Activated CD4-positive, CD25-positive, alpha-beta regulatory T cell treated with anti-CD3 and anti-CD28 coated beads, Interleukin-2, amount 50 U/mL, for 72 hours (primary cell): ENCODE measurements at places on chromosomes 7 and 10.

DNA sequence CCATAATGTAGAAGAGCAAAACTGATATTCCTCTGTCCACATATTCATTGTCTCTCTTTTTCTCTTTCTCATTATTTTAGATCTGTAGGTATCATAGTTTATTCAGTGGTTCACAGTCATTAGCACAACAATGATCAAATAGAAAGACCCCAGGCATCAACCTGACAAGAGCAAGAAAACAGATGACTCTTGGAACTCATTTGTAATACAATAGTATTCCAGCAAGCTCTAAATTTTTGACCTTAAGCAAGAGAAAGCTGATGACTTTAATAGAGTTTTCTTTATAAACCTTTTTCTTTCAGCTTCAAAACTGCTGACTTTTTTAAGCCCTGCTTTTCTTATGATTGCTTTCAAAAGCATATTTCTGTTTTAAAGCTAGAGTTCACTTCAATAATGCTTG is 507.5 kb upstream of the SORCS1 start:
- no peak for DNase-seq

DNA sequence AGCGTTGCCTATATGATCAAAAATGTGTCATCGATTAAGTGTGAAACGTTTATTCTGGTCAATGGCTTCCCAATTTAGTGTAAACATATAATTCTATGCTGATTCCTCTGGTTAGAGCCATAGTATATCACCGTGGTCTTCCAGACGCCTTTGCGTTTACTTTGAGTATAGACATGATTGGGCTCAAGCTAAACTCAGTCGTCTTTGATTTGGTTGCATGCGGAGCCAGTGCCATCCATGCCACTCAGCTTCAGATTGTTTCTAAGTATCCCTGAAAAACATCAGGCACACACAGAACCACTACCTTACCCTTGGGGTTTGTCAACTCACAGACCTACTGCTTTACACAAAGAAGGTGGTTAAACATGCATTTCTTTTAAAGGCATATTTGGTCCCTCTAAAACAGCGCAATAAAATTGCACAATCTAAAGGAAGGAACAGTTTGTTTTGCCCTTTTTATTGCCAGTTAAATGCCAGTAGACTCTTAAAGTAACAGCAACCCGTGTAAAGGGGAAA is 273.6 kb upstream of the KLF6 start:
- DNase-seq, result no peak

DNA sequence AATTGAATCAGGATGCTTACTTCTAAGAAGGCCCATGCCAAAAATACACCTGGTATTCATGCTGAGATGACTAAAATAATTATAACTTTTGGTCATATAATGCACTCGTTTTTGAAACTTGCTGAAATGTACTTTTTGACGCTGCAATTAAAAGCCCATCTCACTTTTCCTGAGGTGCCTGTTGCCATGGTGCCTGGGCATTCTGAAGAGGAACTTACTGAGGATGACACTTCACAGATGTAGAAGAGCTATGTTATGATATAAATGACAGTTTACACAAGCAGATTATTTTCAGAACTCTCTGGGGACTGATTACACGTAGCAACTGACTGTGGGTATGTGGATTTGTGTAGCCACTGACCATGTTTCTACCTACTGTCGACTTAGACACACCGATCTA is 182.4 kb downstream of the TPK1 start:
- no peak for DNase-seq

- no peak for DNase-seq
These were observed 4.2 kb downstream of the FZD9 start for GRCh38 chr7:73437621-73438416.

- peak; percentile 60 for DNase-seq
These were observed 8.0 kb downstream of the PSD start for GRCh38 chr10:102410429-102411073.

DNA sequence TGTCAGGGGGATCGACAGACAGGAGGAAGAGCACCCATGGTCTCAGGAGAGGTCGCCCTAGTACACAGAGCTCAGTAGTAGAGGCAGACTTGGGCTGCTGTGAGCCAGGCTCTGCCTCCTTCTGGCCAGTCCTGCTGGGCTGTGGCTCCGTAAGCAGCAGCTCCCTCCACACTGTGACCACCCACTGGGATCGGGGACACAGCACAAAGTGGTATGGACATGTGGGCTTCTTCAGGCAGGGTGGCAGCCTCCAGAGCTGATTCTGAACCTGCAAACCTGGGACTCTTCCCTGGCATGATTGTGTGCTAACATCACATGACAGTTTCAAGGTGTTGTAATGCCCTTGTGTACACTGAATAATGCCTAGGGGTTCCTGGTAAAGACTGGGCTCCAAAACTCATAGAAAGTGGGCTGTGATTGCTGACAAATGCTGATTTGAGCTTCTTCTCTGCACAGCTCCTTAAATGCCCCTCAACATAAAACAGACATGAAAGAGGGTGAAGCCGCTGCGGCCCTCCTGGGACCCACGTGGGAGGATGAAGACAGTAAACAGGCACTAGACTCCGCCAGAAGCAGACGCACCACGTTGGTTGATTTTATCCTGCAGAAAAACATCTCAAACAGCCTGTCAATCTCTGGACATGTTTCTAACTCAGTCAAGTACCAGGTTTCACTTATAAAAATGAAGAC is 76.7 kb downstream of the GPR26 start:
- no peak for DNase-seq

DNA sequence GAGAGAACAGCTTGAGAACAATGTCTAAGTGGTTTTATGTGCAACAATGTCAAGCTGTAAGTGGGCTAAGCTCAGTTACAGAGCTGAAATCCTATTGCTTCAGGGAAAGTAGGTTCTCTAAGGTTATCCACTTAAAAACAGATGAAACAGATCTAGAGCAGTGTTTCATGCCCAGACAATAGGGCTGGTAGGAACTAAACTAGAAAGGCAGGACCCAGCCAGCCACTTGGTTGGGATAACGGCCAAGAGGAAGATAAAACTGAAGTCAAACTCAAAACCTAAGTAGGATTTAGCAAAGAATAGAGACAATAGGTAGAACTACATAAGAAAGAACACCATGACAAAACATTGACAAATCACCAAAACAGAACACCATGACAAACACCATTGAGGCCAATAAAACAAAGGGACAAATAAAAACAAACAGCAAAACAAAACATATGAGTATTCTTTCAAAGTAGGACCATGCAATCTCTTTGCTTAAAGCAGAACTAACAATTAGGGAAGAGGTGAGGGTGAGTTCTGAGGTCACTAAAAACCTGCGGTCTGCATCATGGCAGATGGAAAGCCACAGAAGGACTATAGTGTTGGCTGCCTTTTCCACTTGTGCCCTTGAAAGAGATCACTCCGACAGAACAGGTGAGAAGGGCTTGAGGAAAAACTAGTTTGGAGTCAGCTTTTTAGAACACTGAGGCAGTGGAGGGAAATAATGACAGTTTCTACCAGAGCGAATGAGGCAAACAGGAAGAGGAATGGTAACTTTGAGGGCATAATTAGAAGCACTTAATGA is 81.0 kb downstream of the HGF start:
- DNase-seq, result no peak

GRCh38 chr7:44811571-44811970 is 15.1 kb downstream of the PPIA start:
- DNase-seq, result no peak

DNA sequence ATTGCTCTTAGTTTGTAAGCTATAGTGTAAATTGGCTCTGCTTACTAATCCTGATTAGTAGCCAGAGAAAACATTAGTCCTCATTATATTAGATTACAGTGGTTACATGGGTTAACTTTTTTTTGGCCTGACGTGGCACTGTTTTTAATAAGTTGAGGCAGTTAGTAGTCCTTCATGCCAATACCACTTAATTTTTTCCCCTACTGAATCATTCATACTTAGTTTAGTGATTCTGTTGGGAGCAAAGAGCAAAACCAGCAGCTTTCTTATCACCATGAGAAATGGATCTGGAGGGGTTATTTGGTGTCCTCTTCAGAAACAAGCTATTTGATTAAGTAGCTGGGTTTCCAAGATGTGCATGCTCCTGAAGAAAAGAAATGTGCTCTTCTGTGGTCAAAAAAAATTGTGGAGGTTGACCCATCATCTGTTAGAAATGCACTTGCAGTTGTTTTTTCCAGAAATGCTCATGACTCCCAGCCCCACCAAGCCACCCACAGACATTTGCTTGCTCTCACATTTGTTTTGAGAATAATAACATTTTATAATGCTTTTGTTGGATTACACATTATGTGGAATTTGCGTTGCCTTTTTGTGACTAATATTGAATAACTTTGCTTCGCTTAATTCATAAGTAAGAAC is 258.5 kb downstream of the HDAC9 start:
- no peak for DNase-seq

DNA sequence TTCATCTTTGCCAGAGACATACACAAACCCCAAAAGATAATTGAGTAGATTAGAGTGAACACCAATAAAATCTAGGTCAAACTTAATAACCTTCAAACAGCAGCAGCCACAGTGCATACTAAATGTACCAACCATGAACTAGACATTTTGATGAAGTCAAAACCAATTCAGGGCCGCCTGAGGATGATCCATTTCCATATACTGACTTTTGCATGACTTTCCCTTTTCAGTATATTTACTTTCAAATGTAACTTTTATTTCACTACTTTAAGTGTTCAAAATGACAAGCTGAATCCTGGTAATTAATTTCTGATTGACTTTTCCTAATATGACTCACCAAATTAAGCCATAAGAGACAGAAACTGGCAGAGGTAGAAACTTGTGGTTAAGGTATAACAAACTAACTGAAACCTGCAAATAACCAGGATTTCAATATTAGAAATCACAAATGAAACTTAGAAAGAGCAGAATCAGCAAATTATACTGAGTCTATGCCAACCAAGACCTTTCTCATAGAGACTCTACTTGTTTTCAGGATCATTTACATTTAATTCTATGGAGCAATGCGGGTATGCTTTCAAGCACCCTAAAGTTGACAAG is 171.9 kb upstream of the LRRN3 start:
- DNase-seq, result no peak

GRCh38 chr7:52992001-52992400 is 43.4 kb upstream of the POM121L12 start:
- DNase-seq, result no peak
